ENCODE measurements at places on chromosomes 5 and 9.
A peak's percentile ranks its signal among the peaks of the same experiment; 100 is the strongest.

GRCh38 chr5:151952238-151952637 lies 27.6 kb upstream of the GLRA1 start:
- DNase-seq, result no peak

DNA sequence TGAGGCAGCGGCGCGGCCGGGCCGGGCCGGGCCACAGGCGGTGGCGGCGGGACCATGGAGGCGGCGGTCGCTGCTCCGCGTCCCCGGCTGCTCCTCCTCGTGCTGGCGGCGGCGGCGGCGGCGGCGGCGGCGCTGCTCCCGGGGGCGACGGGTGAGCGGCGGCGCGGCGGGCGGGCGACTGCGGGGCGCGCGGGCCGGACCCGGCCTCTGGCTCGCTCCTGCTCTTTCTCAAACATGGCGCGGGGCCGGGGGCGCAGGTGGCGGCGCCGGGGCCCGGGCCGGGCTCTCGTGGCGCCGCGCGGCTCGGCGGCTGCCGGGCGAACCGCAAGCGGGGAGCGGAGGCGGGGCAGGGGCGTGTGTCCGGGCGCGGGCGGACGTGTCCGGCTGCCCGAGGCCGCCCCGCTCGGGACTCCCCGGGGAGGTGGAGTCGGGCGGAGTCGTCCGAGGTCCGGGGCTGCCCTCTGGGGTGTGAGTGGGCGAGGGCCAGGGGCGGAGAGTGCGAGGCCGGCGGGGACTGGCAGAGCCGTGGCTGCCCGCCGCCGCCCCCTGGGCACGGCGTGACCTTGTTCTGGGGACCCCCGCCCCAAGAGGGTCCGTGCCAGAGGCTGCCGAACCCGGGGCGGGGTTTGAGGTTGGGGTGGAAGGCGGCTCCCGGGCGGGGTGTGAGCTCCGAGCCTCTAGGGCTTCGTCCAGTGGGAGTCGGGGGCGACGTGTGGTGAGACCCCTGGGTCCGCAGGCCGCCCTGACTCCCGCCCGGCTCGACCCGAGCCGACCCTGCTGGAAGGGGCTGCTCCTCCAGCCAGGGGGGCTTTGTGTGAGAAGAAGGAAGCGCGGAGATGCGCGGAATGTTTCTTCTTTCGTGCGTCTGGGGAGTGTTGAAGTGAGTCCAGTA lies 485 bp downstream of the TGFBR1 start:
- DNase-seq, result peak; percentile 68

GRCh38 chr5:113433071-113433470 lies 1.7 kb downstream of the TSSK1B start:
- DNase-seq, result no peak

- peak; percentile 49 for DNase-seq
Measured at GRCh38 chr9:84811072-84811750, 141.7 kb downstream of the NTRK2 start.
